ENCODE measurements at places on chromosomes 13 and 19.

DNA sequence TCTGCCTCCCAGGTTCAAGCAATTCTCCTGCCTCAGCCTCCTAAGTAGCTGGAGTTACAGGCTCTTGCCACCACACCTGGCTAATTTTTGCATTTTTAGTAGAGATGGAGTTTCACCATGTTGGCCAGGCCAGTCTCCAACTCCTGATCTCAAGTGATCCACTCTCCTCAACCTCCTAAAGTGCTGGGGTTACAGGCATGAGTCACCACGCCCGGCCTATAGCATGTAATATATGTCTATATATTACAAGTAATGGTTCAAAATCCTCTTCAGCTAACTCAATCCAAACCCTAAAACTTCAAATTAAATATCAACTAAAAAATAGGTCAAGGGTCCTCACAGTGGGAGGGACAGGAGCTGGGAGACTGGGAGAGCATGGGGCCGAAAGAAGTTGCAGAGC lies 28.0 kb downstream of the FPR3 start:
- DNase-seq: no peak

DNA sequence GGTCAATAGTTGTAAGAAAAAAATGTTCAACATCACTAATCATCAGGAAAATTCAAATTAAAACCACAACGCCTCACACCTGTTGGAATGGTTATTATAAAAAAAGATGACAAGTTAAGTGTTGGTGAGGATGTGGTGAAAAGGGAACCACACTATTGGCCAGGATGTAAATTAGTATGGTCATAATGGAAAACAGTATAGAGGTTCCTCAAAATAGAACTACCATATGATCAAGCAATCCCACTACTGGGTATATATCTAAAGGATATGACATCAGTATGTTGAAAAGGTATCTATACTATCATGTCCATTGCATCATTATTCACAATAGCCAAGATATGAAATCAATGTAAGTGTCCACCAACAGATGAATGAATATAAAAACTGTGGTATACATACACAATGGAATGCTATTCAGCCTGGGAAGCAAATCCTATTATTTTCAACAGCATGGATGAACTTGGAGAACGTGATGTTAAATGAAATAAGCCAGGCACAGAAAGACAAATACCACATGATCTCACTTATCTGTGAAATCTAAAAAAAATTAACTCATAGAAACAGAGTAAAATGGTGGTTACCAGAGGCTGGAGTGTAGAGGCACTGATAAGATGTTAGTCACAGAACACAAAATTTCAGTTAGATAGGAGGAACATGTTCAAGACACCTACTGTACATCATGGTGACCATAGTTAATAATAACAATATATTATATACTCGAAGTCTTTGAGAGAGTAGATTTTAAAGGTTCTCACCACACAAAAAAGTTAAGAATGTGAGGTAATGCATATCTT lies 56.6 kb downstream of the TBC1D4 start:
- no peak for DNase-seq

GRCh38 chr19:20423381-20424197 lies 142.0 kb downstream of the ZNF737 start:
- DNase-seq: no peak

DNA sequence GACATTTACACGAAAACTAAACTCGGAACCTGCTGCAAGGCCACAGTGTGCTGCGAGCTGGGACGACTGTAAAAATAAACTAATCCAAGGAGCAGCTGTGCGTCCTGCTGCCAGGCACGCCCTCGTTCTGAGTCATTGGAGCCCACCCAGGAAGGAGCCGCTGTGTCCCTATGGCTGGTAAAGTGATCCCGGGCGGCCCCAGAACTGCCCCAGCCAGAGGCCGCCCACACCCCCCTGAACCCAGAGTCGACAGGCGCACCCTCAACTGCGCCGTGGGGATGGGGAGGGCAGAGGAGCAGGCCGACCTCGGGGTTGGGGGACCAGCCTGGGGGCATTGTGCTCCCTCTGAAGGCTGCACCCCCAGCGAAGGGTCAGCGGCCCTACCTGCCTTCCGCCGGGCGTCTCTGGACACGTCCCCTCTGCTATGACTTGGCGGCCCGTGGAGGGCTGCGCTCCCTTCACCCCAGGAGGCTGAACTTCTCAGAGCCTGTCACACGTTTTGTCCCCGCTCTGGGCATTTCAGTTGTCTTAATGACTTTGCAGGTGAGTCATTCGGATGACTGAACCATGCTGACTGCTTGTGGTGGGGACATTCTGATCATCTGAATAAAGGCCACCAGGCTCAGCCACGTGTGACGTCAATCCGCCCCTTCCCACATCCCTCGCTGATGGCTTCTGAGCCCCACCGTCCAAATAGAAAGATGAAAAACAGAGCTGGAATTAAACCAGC lies 42.7 kb downstream of the ADPRHL1 start:
- DNase-seq: no peak

DNA sequence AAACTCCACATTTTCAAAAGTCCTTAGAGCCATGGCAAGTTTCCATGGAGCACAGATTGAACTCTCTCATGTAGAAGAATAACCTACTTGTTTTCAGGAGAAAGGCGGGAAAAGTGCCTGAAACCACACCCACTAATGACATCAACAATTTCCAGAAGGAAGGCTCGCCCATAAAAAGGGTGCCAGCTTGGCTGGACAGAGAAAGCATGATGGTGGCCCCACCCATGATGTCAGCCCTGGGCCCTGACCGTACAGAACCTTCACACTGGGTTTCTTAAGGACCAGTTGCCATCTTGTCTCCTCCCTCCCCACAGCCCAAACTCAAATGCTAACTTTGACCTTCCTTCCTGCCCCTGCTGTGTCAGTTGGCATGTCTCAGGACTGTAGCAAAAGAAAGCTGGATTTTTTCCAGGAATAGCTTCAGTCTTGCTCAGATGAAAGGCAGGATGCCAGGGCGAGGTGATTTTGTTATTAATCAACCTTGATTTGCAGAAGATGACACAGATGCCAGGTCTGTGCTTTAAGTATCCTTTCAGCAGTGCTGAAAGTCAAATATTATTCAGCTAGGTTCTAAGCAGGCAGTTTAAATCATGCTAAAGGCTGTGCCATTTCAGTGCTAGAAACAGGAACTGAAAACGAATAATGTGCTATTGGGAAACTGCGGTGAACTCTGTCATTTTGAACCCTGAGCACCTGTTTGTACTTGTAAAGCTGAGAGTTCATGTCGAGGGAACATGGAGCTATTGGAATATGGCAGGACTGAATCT lies 89.5 kb upstream of the RFC3 start:
- DNase-seq: no peak

GRCh38 chr19:48498595-48499311 lies 12.9 kb downstream of the LMTK3 start:
- no peak for DNase-seq

Data from NCI-H1417 treated with DMSO at 0.1 percent for 48 hours (cell line).